ENCODE measurements at places on chromosomes 11 and 22.

GRCh38 chr11:120185706-120186455, 25.0 kb upstream of the OAF start:
- H3K4me3 ChIP-seq, result no peak overlapping the region
- H3K27me3 ChIP-seq, result peaks cover 51% of the 10 kb centered on the region
- no peaks in the 10 kb centered on the region for H3K4me1 ChIP-seq
- DNase-seq, result no peak
- no peaks in the 10 kb centered on the region for H3K36me3 ChIP-seq

DNA sequence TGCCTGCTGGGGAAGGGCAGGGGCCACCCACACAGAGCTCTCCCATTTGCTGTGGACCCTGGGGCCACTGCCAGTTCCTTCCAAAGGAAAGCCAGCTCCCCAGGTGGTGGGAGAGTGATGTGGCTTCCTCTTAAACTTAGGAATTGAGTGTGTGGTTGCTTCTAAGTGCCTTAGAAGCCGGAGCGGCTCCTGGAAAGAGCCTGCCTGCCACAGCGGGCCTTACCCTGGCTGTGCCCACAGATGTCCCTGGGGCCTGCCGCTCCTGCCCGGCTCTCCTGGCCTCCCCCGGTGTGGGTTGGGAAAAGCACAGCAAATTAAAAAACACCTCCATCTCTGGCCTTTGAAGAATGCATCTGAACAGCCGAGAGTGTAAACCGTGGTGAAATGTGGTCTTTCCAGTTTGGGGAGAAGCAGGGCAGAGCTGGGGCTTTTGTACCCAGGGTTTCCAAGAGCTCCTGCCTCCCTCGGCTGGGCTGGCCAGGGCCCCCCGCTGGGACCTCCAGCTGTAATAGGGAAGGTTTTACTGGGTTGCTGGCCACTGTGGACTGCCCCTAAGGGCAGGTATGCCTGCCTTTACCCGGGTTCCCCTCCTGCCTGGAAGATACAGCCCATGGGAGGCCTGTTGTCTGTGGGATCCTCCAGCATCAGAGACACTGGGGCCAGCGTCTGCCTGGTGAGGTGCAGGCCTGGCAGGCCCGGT, 30.2 kb downstream of the LRP5 start:
- peaks cover 14% of the 10 kb centered on the region for H3K36me3 ChIP-seq
- DNase-seq, result no peak
- no peak overlapping the region for H3K27ac ChIP-seq
- H3K27me3 ChIP-seq, result no peaks in the 10 kb centered on the region

- DNase-seq, result peak; percentile 36
- peaks cover 60% of the 10 kb centered on the region for H3K4me1 ChIP-seq
- H3K36me3 ChIP-seq, result peaks cover 34% of the 10 kb centered on the region
- H3K4me3 ChIP-seq, result peak overlapping the region; percentile 59
These were observed 311 bp downstream of the BRD1 start for GRCh38 chr22:49827271-49827852.

DNA sequence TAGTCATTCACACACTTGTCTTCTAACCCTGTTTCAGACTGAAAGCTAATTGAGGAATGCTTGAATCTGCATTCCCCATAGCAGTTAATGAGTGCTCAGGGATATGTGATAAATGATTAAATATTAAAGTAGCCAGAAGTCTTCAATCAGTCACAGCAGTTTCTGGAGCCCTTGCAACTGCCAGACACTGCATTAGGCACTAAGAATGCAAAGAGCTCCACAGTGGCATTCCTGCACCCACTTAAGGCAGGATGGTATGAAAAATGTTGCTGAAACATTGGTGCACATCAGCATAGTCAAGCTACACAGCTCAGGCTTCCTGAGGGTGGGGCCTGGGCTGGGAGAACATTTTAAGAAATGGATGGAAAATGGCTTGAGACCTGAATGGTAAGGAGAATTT, 6.5 kb downstream of the DTX4 start:
- peaks cover 49% of the 10 kb centered on the region for H3K27me3 ChIP-seq
- H3K4me3 ChIP-seq, result no peak overlapping the region
- H3K4me1 ChIP-seq, result no peaks in the 10 kb centered on the region
- DNase-seq, result no peak

GRCh38 chr22:49724030-49724892, 103.4 kb downstream of the BRD1 start:
- H3K36me3 ChIP-seq, result no peaks in the 10 kb centered on the region
- DNase-seq, result peak; percentile 59
- H3K27ac ChIP-seq, result peak overlapping the region; percentile 85
- peak overlapping the region; percentile 92 for H3K4me3 ChIP-seq

DNA sequence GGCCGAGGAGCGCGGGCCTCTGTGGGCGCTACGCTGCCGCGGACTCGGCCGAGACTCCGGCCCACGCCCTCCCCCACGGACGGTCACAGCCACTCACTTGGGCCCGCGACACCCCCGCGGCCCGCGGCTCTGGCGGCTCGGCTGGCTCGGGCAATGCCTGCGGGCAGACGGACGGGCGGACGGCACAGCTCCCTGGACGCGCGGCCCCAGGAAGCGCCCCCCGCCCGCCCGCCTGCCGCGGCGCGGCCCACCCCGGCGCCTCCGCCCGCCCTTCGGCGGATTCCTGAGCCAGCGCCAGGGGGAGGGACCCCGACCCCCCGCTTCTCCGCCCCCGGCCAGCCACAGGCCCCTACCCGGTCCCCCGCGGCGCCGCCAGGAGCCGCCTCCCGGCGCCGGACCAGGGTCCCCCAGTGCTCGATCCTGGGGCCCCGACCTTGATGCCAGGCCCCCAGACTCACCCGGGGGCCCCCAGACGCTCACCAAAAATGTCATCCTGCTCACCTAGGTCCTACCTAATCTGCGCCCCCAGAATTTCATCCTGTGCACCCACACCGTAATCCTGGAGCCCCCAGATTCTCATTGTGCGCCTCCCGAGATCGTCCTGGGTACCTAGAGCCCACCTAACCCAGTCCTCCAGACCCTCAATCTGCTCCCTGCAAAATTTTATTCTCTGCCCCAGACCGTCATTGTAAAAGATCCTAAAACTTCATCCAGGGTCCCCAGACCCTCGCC, at the start of gene EFEMP2:
EFEMP2 (minus strand) TSS at position 215 of the 732 bp plus-strand sequence. CDS start 446 bp downstream, outside the sequence.
- peaks cover 34% of the 10 kb centered on the region for H3K27me3 ChIP-seq
- no peak for DNase-seq
- H3K4me3 ChIP-seq, result peak within 1 kb of the TSS; percentile 85
- H3K4me1 ChIP-seq, result peaks cover 47% of the 10 kb centered on the region
